ENCODE measurements at places on chromosomes 5 and 9.

DNA sequence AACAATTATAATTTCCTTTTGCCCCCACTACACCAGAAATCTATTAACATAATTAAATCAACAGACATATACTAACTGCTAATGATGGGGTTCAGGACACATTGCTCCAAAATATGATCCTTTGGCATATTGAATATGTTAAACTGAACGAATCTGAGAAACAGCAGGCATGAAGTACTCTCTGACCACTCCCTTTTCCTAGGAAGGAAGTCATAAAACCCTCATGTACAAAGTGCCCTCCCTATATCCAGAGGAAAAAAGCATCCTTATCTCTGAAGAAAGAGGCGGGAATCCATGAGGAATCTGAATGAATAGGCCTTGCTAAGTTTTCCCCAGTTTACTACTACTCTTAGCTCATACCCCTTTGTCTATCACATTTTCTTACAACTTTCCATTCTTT is 67.9 kb downstream of the ADAMTS6 start:
- DNase-seq, result no peak

GRCh38 chr9:135281151-135281550 is 193.7 kb downstream of the OLFM1 start:
- no peak for DNase-seq

DNA sequence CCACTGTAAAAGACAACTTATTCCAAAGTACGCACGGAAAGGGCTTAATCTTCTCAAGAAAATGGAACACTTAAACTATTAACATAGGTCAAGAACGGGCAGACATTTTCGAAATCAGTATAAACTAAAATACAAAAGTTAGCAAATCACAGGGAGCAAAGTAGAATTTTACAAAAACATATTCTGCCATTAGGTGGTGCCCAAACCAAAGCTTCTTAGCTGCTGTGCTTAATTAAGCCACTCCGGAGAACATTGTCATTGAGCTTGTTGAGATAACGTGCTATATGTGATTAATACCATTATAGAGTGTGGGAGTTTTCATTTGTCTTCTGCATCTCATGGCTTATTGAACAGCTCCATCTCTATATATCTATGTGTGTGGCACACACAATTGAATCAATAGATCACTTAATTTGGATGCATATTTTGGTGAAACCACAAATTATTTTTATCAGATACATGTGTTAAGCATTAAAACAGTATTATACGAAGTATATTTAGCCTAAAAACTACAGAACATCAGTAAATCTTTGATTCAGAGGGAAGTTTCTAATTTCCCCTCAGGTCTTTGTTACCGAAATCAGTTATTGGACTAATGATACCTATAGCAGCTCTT is 23.4 kb downstream of the UBLCP1 start:
- DNase-seq, result no peak

- DNase-seq, result no peak
These were observed 61.4 kb downstream of the LMX1B start for GRCh38 chr9:126675147-126675467.

- DNase-seq, result no peak
These were observed 1.6 kb downstream of the CMBL start for GRCh38 chr5:10306114-10306513.

DNA sequence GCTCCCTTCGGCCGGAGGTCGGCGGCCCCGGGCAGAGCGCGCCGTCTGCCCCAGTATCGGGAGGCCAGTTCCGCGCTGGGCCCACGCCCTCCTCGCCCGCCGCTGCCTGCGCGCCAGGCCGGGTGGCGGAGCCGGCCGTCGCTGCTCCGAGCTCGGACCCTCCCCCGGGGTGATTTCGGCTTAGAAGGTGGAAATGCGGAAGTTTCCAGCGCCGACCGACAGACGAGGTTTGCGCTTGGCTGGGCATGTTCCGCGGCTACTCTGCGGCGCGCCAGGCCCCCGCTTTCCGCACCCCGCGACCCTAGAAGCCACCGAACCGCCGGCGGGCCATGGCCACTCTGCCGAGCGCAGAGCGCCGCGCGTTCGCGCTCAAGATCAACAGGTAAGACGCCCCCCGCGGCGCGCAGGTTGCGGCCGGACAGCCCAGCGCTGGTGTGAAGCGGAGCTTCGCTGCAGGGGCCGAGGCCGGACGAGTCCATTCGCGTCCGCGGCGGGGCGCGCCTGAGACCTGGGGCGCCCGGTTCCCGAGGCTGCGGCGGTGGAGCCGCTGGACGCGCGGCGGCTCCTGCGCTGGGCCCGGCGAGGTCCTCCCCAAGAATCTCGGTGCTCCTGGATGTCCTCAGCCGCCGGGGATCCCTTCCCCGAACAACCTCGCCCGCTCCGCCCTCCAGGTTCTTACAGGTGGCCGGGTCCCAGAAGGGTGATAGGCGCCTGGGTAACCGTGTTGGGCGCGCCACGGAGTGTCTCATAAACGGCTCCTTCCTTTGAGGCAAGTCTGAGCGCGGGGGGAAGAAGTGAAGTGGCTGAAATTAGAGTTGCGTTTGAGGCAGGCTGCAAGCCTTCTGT is at the start of gene DOCK8:
DOCK8 (plus strand) TSS at position 218 of the 846 bp plus-strand sequence; CDS start at position 330, 112 bp downstream.
- DNase-seq, result peak; percentile 88
